ENCODE measurements at places on chromosomes 4 and X. TPM values are rescaled to one million over a fixed set of nuclear protein-coding genes. Genes with fewer than 3 reads are reported as not detected.

ARMCX2 gene
- total RNA-seq, result 14.2 TPM

UGT2B10 gene
- not detected for total RNA-seq

TMEM271 gene
- total RNA-seq, result not detected

PFKFB1 gene
- 0.99 TPM for total RNA-seq

POU3F4 gene
- total RNA-seq, result not detected

TASL gene
- total RNA-seq, result 2.7 TPM

SHROOM3 gene
- total RNA-seq, result 0.20 TPM

SMIM43 gene
- not detected for total RNA-seq

DNA sequence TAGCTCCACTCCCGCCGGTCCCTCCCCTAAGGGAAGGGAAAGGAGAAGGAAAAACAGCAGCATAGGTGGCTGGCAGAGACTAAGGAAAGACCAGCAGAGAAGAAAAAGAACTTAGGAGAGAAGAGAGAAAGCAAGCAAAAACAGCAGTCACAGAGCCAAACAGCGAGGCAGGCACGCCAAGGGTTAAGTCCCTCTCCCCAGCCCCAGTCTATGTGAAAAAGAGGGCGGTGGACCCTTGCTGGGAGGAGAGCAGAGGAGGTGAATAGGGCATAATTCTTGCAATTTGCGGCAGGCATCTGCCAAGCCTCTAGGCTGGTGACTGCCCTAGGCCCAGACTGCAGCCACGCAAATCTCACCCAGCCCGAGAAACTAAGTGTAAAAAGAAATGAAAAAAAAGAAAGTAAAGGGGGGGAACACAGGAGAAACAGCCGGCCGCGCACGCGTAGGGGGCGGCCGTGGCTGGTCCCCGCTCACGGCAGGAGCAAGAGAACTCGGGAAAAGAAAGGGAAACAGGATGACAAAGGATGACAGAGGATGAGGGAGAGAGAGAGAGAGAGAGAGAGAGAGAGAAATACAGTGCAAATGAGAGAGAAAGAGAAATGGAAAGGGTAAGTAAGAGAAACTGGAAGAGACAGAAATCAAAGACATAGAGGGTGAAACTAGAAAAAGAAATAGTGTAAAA lies 48.6 kb downstream of the MAGEA9 start:
- peak; percentile 9 for DNase-seq

DNA sequence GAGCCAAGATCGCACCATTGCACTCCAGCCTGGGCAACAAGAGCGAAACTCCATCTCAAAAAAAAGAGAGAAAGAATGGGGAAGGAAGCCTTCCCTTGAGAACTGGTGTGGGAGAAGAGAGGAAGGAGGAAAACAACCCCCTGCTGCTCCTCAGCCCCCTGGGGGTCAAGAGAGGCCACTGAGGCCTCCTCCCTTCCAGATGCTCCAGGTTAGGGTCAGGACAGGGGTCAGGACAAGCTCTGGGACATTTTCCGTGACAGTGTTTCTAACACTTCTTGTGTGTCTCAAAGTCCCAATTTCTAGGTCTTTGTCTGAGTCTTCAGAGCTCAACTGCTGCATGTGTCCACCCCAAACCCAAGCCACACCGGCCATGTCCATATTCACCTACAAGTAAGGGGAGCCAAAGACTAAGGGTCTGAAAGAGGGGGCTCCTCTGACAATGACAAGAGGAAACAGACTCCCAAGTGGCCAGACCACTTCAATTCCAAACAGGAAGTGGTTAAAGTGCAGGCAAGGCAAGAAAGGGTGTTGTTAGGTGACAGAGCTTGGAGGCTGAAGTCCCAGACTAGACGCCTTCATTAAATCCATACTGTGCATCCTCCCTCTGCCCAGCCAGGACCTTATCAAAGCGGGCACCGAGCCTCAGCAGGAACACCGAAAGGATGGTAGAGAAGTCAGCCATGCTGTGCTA lies 8.3 kb downstream of the L1CAM start:
- DNase-seq, result no peak

GRCh38 chr4:123876671-123877101 lies 480.1 kb downstream of the SPRY1 start:
- no peak for DNase-seq

- no peak for DNase-seq
These were observed 1016.5 kb downstream of the SH3BGRL start for GRCh38 chrX:82218361-82218760.

DNA sequence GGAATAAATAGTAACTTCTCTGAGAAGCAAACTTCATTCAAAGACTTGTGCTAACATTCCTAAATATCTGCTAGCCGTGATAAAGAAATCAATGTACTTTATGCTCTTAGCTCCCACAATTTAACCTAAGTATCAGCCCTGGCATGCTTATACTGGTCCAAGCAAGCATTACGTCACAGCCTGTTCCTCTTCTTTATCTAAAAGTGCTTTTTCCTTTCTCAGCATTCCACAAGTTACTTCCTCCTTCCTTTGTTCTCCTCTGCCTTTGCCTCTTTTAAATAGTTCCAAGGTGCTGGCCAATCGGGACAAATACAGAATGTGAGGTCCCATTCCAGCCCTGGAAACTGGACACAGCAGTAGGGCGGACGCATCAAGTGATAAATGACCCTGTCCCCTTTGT lies 249.6 kb downstream of the DHRSX start:
- no peak for DNase-seq

GRCh38 chrX:545452-545885 lies 85.1 kb upstream of the SHOX start:
- DNase-seq, result no peak

- no peak for DNase-seq
These were observed 11.4 kb upstream of the NKRF start for GRCh38 chrX:119617517-119618164.

GRCh38 chrX:8404471-8404870 lies 60.2 kb upstream of the VCX3B start:
- DNase-seq, result no peak

GRCh38 chrX:48714573-48714972 lies 18.0 kb downstream of the SUV39H1 start:
- no peak for DNase-seq

GRCh38 chrX:42886519-42886918 lies 108.6 kb upstream of the PPP1R2C start:
- DNase-seq, result no peak

DNA sequence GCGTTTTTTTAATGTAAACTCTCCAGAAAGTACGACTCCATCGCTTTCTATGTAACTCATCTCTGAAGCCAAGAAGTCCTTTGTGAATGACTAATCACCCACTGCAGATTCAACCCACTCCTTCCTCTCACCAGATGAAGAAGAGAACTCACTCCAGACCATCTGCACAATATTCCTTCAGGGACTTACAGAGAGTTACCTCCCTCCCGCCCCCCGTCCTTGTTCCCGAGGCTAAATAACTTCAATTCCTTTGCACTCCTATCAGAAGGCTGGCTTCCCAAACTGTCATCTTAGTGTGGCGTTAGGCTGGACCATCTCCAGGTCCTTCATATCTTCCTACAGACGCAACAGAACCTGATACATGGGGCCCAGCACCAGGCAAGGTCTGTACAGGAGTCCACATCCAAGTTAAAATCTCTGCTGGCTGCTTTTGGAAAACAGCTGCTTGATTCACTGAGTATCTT lies 82.4 kb downstream of the AFAP1 start:
- DNase-seq, result no peak

- no peak for DNase-seq
These were observed 74.4 kb downstream of the SOWAHB start for GRCh38 chr4:76823495-76823894.

DNA sequence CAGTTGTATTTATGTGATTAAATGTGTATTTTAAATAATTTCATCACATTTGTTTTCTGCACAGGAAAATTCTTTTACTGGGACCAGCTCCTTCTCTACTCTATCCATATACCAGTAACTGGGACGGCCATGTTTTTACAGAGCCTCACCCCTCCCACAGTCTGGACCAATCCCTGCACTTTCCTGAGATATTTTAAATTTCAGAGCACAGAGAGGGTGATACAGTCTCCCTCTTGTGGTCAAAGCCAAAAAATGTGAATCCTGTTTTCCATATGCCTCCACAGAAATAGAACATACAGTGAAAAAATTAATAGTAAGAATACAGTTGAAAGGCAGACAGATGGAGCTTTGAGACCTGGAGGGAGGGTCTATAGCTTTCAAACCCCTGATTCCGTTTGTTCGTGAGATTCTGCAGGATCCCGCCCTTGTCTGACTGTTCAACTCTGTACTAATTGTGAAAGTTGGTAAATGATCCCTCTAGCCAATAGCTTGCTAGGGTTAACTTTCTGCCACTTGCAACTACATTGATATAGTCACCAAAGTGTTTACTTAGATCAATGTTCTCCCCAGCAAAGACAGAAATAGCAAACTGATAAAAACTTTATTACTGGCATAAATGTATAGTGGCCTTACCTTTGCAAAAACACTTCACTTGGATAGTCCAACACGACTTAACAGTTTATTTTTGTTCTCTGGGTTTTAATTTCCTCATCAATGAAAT lies 172.2 kb downstream of the PPARGC1A start:
- no peak for DNase-seq

- DNase-seq, result no peak
These were observed 3.9 kb upstream of the SFRP2 start for GRCh38 chr4:153792618-153793247.

- DNase-seq, result no peak
These were observed 158.5 kb downstream of the MID1IP1 start for GRCh38 chrX:38959736-38960135.

DNA sequence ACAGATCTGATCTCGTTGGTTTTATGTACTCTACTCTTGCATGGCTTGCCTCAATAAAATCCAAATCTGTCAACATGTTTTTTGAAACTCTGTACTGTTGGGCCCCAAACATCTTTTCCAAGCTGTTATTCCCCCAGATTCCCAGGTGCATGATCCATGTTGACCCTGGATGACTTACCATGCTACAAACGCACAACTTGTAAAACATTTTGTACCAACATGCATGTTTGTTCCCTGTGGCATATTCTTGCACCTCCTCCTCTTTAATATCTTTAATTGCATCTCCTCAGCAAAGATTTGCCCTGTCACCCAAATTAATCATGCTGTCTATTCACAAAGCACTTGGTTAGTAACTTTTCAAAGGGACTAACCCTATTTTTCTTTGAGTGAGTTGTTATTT lies 24.3 kb downstream of the HSD17B13 start:
- no peak for DNase-seq

- no peak for DNase-seq
These were observed 86.3 kb downstream of the SMARCA5 start for GRCh38 chr4:143599827-143600226.

- DNase-seq, result no peak
These were observed 123.6 kb upstream of the NR3C2 start for GRCh38 chr4:148565801-148566200.

- DNase-seq, result no peak
These were observed 179.1 kb upstream of the KLHL4 start for GRCh38 chrX:87338510-87338909.

DNA sequence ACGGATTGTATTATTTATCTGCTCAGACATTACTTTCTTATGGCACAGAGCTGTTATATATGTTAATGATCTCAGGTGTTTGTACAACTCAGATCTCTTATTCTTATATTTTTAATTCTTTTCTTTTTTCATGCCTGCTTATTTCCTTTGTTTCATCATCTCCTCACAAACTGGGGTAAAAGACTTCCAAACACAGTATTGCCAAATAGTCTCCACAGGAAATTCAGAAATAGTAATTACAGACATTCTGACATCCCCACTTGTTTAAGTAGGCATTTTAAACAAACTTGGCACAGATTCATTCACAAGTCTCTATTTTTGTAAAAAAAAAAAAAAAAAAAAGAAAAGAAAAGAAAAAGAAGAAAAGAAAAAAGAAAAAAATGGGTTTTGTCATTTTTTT lies 129.7 kb upstream of the USP38 start:
- no peak for DNase-seq

GRCh38 chrX:136920001-136920400 lies 39.5 kb upstream of the RBMX start:
- DNase-seq, result no peak

- DNase-seq, result no peak
These were observed 11.6 kb upstream of the LHFPL1 start for GRCh38 chrX:112691361-112691760.

- DNase-seq, result peak; percentile 60
These were observed at the start of gene BST1 for GRCh38 chr4:15702941-15703403. Gene BST1 (plus strand): TSS chr4:15703065. CDS start chr4:15703145, 80 bp downstream.

GRCh38 chrX:1400049-1400448 lies 8.1 kb upstream of the SLC25A6 start:
- no peak for DNase-seq

GRCh38 chrX:3639236-3639635 lies 74.2 kb downstream of the PRKX start:
- no peak for DNase-seq

DNA sequence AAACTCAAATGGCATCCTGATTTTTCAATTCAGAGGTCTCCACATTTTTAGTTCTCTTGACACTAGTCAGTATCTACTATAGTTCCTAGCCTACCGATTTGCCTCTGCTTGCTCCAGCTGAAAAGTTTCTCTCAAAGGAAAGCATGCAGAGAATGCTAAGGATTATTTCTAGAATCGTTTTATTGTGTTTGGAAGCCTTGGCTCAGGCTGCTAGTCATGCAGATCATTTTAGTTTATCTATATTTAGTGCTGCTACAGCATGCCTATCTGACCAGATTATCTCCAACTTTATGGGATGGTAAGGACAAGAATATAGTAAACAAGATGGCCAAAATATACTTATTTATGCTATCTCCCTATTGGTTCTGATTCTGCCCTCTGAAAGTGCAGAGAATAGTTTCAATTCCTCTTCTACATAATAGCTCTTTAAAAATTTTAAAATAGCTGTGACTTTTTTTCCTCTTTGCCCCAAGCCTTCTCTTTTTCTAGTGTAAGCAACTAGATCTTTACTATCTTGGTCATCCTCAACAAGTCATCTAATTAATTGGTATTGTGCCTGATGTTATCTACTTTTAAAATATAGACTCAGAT lies 15.7 kb upstream of the DRP2 start:
- no peak for DNase-seq

DNA sequence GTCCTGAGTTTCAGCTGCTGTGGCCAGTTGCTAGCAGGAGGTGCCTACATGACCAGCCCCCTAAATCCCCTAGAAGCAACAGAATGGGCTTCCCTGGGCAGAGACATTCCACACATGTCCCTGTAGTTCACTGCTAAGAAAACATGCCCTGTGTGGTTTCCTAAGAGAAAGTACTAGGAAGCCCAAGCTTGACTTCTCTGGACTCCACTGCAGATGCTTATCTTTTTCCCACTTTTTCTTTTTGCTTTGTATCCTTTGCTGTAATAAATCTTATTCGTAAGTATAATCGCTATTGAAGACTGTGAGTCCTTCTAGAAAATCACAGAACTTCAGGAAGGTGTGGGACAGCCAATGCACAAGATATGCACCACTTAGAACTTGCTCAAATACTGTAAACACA lies 15.6 kb downstream of the RPGR start:
- DNase-seq, result no peak

- no peak for DNase-seq
These were observed 25.0 kb upstream of the PDLIM5 start for GRCh38 chr4:94426783-94427182.

GRCh38 chr4:78571804-78572203 lies 20.2 kb downstream of the ANXA3 start:
- no peak for DNase-seq
